NCI-H2081 treated with DMSO at 0.1 percent for 48 hours (cell line): ENCODE measurements at places on chromosomes 6 and 20.

- DNase-seq: no peak
These were observed 180.1 kb downstream of the JARID2 start for GRCh38 chr6:15425947-15426346.

GRCh38 chr6:148830614-148831013 lies 83.8 kb downstream of the UST start:
- DNase-seq: no peak

DNA sequence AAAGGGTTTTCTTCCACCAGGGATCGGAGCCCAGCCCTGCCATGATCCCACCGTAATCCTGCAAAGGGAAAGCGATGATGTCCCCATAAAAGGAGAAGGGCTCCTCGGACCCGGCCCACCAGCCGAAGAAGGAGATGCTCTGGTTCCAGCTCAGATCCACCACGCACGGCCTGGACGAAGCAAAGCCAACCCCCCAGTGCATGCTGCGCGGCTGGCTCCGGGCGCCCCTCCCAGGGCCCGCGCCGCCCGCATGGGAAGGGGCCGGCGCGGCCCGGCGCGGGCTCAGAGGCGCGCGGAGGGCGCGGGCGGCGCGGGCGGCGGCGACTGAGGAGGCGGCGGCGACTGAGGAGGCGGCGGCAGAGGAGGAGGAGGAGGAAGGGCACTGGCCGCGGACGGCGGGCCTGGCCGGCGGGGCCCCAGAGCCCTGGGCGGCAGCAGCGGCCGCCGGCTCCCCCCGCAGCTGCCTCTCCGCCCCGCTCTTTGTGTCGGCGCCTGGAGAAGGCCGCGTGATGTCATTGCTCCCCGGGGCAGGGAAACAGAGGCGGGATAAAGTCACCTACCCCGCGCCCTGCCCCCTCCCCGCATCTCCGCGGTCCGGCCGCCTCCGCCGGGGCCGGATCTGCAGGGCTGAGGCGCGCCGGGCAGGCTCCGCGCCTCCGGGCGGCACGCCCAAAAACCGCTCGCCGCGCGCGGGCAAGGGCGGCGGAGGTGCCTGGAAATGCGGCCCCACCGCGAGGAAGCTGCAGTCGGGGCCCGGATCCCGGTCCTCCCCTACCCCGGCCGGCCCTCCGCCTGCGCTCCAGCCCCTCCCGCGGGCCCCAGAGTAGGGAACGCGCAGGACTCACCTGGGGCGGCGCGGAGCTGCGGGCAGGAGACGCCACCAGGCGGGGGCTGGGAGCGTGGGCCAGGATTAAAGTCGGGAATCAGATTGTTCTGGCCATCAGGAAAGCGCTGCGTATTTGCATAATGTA lies at the start of gene FAXC:
FAXC (minus strand) TSS at position 504 of the 971 bp plus-strand sequence; CDS start at position 202, 302 bp downstream.
- no peak for DNase-seq

- DNase-seq: no peak
These were observed 1.1 kb upstream of the APOBEC2 start for GRCh38 chr6:41051873-41052272.

GRCh38 chr6:157911278-157911677 lies 70.4 kb upstream of the SYNJ2 start:
- no peak for DNase-seq

- DNase-seq: no peak
These were observed 8.0 kb downstream of the FAM217B start for GRCh38 chr20:59948212-59948611.
